ENCODE measurements at places on chromosomes 4 and X.

GRCh38 chr4:41329361-41329760 lies 72.6 kb downstream of the UCHL1 start:
- no peak for DNase-seq

DNA sequence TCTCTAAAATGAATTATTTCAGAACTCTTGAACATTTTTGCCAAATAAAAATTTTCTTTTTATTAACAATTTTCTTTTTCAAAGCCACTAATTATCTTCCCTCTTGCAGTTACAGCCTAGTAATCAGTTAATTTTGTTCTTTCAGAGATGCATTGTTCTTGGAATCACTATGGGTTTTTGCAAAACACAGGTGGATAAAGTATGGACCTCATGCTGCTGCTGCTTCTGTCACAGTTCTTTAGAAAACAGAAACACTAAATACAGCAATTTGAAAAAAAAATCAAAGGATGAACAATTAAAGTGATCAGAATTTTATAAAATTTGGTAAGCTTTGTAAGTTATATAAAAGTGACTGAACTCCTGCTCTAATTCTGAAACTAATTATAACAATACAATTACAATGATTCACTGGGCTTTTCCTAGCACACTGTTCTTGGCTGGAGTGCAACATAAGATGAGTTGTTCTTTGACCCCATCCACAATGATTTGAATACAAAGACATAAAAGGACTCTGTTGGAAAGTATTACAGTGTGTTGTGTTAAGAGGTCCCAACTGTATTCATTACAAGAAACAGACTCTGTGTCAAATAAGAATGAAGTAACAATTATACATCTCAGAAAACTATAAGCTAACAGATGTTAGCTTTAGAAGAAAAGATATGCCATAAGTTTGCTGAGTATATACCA lies 59.4 kb upstream of the GK2 start:
- no peak for DNase-seq

DNA sequence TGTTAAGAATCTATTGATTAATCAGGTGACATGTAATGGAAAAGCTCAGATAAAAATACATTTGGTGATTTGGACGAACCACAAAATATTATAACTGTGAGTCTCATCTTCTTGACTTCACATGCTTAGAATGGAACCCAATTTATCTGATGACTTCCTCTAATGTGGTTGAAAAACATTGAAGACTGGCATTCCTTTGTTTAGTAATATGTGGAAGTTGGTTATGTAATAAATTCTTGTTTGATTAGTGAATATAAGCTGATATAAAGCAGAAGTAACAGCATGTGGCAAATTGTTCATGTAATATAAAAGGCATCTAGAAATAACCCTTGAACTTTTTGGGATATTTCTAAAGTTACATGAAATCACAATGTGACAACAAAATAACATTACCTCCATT lies 9.7 kb downstream of the GIMD1 start:
- DNase-seq: peak; percentile 86

DNA sequence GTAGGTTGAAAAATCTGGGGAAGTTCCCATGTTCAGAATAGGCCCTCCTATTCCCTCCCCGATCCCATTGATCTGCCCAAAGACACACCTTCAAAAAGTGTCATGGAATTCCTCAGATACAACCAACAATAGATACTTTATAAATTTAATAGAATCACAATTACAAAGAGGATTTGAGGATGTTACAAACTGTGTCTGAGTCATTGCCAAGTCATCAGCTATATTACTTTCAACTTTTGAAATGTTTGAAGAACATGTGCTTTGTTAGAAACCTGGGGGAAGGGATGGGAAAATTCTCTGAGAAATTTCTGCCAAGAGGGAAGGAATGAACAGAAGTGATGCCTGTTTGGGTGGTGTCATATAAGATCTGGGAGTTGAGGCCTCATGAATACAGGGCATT lies 46.7 kb downstream of the KCNIP4 start:
- peak; percentile 59 for DNase-seq

GRCh38 chr4:63049726-63050125 lies 1359.5 kb downstream of the TECRL start:
- no peak for DNase-seq

- peak; percentile 86 for DNase-seq
These were observed 44.5 kb downstream of the BRWD3 start for GRCh38 chrX:80765220-80765625.

GRCh38 chrX:154827194-154828015 lies 7.1 kb downstream of the SMIM9 start:
- no peak for DNase-seq

- DNase-seq: no peak
These were observed 296.1 kb upstream of the UGT8 start for GRCh38 chr4:114302472-114302871.

Measured in EL (cell line).